ENCODE measurements at places on chromosomes 4 and X. TPM values are rescaled to one million over a fixed set of nuclear protein-coding genes. Genes with fewer than 3 reads are reported as not detected.

FGD1 gene
- total RNA-seq: 18.6 TPM

PABPC4L gene
- total RNA-seq: 0.58 TPM

PNMA6A gene
- 1.9 TPM for total RNA-seq

OTOP1 gene
- not detected for total RNA-seq

GASK1B gene
- total RNA-seq: 25.8 TPM

PNPLA4 gene
- total RNA-seq: 12.1 TPM

SCOC gene
- total RNA-seq: 60.8 TPM

PCDH11X gene
- total RNA-seq: 0.31 TPM

ZIC3 gene
- total RNA-seq: 0.31 TPM

UGT8 gene
- total RNA-seq: 7.7 TPM

NAP1L2 gene
- total RNA-seq: 7.2 TPM

GJB1 gene
- total RNA-seq: not detected

HTN1 gene
- not detected for total RNA-seq

TEX13D gene
- total RNA-seq: not detected

DKK2 gene
- total RNA-seq: 2.1 TPM

NEUROG2 gene
- total RNA-seq: not detected

MAGEA3 gene
- total RNA-seq: 0.58 TPM

WNK3 gene
- 6.2 TPM for total RNA-seq

TET2 gene
- 15.7 TPM for total RNA-seq

SORCS2 gene
- 25.7 TPM for total RNA-seq

PASD1 gene
- total RNA-seq: not detected

ZNF732 gene
- 1.4 TPM for total RNA-seq

SFRP2 gene
- total RNA-seq: 146 TPM

TASL gene
- total RNA-seq: not detected

SPANXA1 gene
- not detected for total RNA-seq

TMEM271 gene
- total RNA-seq: 6.2 TPM

TRO gene
- 83.9 TPM for total RNA-seq

ANOS1 gene
- total RNA-seq: 15.3 TPM

FAM53A gene
- 3.4 TPM for total RNA-seq

TCEAL2 gene
- total RNA-seq: 1.8 TPM

POU4F2 gene
- not detected for total RNA-seq

NDP gene
- total RNA-seq: not detected

EXOC1L gene
- total RNA-seq: not detected

ARHGAP36 gene
- total RNA-seq: not detected

ERVMER34-1 gene
- total RNA-seq: 0.32 TPM

GC gene
- total RNA-seq: not detected

ZNF275 gene
- total RNA-seq: 14.9 TPM

YY2 gene
- total RNA-seq: 2.0 TPM

CLDN22 gene
- total RNA-seq: not detected

TMSB15A gene
- total RNA-seq: 0.46 TPM
